Stimulated activated CD4-positive, alpha-beta T cell treated with anti-CD3 and anti-CD28 coated beads, TNF-alpha, amount 100 ng/mL, for 24 hours (primary cell): ENCODE measurements at places on chromosomes 7 and 10.

- DNase-seq = no peak
Observed at GRCh38 chr10:73967022-73967429, 30.9 kb upstream of the VCL start.

DNA sequence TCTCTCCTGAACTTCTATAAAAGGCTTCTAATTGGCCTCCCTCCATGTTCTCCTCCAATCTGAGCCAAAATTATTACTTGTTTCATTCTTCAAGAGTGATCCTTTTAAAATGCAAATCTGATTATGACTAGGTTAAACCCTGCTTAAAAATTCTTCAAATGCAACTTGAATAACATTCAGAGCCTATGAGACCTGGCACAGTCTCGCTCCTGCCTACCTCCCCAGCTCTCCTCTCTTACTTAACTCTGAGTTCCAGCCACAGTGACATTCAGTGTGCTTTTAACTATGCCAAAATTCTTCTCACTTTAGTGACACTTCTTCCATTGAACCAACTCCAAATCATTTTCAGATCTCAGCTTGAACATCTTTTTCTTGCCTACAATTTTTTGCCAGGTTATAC lies 68.8 kb downstream of the TMEM168 start:
- no peak for DNase-seq

- DNase-seq = no peak
Observed at GRCh38 chr7:20240080-20240926, 23.1 kb upstream of the MACC1 start.

- no peak for DNase-seq
Observed at GRCh38 chr7:31679574-31680305, 7.3 kb upstream of the PPP1R17 start.

GRCh38 chr10:75658915-75659314 lies 227.5 kb downstream of the LRMDA start:
- no peak for DNase-seq

GRCh38 chr10:126570621-126571602 lies 99.6 kb downstream of the C10orf90 start:
- no peak for DNase-seq

DNA sequence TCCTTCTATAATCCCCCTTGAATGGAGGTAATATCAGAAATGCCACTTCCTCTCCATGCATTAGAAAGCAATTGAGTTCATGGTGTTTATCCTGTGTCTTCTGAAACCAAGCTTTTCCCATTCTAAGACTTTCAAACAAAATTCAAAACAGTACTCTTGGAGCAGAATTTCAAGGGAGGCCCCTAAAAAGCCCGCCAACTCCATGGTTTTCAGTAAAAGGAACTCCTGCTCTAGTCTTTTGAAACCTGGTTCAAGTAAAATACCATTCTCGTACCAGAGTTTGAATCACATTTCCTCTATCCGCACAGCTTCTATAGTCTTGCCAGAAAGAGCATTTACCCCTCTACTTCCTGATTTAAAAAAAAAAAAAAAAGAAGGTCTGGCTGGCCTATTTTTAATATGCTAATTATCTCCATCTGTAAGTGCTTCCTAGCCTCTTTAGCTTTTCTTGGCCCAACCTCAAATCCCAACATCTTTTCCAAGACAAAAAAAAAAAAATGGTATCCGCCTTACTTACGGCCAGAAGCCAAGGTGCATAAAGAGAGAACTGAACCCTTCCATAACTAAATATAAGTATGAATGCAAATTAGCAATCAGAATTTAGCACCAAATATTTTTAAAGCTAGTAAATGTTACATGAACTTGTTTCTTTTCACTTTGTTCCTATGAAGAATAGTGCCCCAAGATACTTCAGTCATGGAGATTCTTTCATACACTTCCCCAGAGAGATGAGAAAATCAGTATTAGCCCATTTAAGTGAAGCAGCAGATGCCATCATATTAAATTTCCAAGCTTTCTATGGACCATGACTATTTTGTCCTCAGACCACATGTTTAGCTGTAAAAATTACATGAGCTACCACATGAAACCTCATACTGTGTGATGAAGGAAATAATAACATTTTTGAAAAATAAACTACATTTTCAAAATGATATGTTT lies 199.9 kb upstream of the FAM3C start:
- DNase-seq = no peak

GRCh38 chr7:46288861-46289260 lies 367.8 kb upstream of the IGFBP3 start:
- DNase-seq = no peak

GRCh38 chr10:92239151-92239599 lies 51.7 kb downstream of the CPEB3 start:
- DNase-seq = no peak

DNA sequence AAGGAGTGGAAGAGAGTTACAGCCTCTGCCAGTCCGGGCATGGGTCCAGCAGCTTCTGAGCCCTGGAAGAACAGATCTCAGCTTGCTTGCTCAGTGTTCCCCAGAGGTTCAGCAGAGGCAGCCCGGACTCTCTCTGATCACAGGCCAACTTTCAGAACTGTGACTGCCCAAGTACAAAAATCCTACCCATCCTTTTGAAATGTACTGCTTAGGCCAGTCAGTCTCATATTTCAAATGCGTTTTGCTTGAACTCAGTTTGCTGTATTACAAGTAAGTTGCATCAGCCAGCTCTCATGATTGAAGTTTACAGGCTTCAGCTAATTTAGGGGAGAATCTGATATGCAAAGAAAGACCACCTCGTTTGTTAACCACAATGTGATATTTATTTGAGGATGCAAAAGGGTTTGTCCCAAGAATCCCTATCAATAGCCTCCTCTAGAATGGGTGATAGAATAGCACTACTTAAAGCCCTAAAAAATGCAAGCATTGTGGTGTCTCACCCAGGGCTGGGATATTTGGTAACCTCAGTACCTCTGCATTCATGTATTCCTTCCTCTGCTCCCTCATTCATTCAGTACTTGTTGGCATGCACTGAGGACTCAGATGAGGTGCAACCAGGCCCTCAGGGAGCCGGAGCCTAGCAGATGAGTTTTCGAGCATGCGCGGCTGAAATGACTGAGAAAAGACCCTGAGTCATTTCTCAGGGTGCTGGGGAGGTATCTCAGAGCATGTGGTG lies 7.0 kb downstream of the AIMP2 start:
- DNase-seq = no peak

DNA sequence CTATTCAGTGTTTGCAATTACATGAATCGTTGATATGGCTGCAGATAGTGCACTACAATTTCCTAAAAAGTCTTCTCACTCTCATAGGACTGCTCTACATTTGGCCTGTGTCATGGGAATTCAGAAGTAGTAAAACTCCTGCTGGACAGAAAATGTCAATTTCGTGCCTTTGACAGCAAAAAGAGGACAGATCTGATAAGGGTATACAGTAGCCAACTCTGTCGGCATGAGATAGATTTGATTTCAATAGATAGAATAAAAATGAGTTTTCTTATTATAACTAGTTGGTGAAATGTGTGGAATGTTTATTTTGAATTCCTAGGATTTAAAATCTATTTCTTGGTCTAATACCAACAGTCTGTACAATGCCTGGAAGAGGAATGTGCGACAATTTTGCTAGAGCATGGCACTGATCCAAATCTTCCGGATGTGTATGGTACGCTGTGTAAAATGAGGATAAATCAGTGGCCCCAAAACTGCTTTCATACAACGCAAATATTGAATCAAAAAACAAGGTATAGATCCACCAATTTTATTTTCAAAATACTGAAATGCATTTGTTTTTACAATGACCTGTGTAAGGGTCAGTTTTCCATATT lies 133.5 kb upstream of the CDK13 start:
- no peak for DNase-seq

- peak; percentile 95 for DNase-seq
Observed at GRCh38 chr10:987870-988666, at the start of gene GTPBP4. Gene GTPBP4 (plus strand): TSS chr10:988434. CDS start chr10:988480, 46 bp downstream.
